Progenitor cell of endocrine pancreas (in vitro differentiated cells): ENCODE measurements at places on chromosomes 12 and 14. TPM values are rescaled to one million over a fixed set of nuclear protein-coding genes. Genes with fewer than 3 reads are reported as not detected.

The STAC3 gene
- 6.0 and 6.1 TPM in 2 replicates for total RNA-seq

The DBX2 gene
- total RNA-seq, result not detected in 2 replicates

The KLRF1 gene
- not detected in 2 replicates for total RNA-seq

DNA sequence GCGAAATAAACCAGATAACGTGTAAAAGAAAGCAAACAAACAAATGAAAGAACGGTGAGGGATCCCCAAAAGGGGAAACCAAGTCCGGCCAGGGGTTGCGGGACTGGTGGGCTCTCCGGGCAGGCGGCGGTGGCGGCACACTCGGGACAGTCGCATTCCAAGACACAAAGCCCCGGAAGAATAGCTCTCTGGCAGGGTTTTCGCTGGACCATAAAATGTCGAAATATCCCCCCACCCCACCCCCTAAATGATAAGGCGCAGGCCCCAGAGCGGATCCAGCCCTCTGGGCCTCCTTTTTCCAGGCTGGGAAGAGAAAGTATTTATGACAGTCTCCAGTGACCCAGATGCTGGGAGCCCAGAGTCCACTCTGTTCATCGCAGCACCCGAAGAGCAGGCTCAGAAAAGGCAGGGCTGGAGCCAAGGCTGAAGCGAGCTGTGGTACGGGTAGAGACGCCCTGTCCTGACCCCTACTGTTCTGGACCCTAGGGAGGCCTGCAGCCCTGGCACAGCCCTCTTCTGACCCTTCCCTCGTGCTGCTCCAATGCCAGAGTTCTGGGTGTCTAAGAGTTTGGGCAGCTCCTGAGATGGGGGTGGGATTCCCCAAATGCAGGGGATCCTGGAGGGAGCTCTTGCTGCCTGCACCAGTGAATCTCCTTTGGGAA is 2.1 kb upstream of the HOXC8 start:
- peaks cover 98% of the 10 kb centered on the region for H3K27me3 ChIP-seq
- H3K4me1 ChIP-seq, result peaks cover 6% of the 10 kb centered on the region
- H3K36me3 ChIP-seq, result no peaks in the 10 kb centered on the region
- H3K4me3 ChIP-seq, result no peak overlapping the region

GRCh38 chr14:51473808-51474565 is 177.7 kb upstream of the FRMD6 start:
- no peak overlapping the region for H3K4me3 ChIP-seq
- H3K27me3 ChIP-seq, result peaks cover 5% of the 10 kb centered on the region
- peaks cover 16% of the 10 kb centered on the region for H3K4me1 ChIP-seq
- H3K36me3 ChIP-seq, result no peaks in the 10 kb centered on the region
- H3K27ac ChIP-seq, result no peak overlapping the region

- H3K4me1 ChIP-seq, result no peaks in the 10 kb centered on the region
- no peak for DNase-seq
- no peak overlapping the region for H3K4me3 ChIP-seq
- no peak overlapping the region for H3K27ac ChIP-seq
- H3K36me3 ChIP-seq, result no peaks in the 10 kb centered on the region
Measured at GRCh38 chr12:3055704-3056467, 21.3 kb upstream of the TSPAN9 start.

- peaks cover 10% of the 10 kb centered on the region for H3K27me3 ChIP-seq
- no peak overlapping the region for H3K27ac ChIP-seq
- DNase-seq, result no peak
- no peaks in the 10 kb centered on the region for H3K4me1 ChIP-seq
- no peak overlapping the region for H3K4me3 ChIP-seq
- H3K36me3 ChIP-seq, result no peaks in the 10 kb centered on the region
Measured at GRCh38 chr12:113142173-113142885, 6.8 kb upstream of the RASAL1 start.
